ENCODE measurements at places on chromosomes 11 and 22.

DNA sequence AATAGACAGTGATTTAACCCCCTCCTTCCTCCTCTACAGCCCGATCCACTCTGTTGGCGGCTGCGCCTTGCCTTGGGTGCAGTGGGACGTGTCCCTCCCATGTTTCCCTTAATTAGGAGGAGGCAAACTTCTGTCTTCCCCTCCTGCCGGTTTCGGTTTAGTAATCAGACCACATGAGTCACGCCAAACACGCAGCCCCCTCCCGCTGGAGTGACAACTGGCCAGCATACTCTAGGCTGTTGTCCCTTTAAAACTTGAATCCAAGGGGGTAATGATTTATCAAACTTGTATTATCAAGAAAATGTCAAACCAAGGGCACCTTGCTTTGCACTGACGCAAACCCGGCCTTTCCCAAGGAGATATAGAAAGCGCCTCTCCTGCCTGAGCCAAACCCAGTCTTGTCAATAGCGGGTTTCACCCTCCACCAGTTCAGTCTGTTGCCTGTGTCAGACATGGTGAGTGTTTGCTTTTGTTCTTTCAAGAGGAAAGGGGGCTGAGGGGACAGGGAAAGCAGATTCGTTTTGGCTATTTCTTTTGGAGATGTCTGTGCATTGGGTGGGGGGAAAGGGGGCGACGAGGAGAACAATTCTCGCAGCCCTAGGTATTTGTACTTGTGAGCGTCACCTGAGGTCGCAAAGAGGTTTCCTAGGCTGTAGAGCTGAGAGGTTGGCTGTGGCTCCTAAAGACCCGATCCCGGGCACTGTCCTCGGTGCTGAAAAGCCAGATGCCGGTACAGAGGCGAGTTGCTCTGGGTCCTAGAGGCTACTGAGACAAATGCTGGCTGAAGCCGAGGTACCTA is at the start of gene SLC6A5:
Gene SLC6A5, plus strand, starts transcription at position 388 of the 799 bp plus-strand sequence. Its CDS starts 65 bp downstream, at position 453.
- no peak for DNase-seq

- DNase-seq: no peak
Measured at GRCh38 chr11:94758666-94759065, 9.5 kb upstream of the AMOTL1 start.

DNA sequence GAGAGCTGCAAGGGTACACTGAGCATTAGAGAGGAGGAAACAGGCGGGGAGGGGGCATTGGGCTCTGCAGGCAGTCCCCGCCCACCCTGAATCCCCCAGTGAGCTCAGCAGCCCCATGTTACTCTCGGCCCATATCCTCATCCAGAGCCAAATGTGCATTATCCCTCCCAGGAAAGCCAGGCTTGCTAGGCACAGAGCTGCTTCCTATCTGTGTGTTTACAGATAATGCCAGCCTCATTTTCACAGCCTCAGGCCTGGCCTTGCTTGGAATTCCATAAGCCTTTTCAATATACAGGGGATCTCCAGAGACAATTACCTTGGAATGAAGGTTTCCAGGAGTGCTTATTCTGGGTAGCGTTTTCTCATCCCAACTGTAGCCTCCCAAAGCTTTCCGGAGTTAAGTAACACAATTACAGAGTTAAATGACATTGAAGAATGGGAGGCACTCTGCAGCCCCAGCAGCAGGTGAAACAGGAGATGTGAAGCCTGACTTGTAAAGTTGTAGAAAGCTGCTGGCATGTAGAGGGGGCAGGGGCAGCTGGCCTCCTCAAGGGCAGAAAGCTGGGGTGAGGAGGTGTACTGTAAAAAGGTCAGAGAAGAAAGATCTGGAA is 91.5 kb upstream of the TBCEL start:
- no peak for DNase-seq

DNA sequence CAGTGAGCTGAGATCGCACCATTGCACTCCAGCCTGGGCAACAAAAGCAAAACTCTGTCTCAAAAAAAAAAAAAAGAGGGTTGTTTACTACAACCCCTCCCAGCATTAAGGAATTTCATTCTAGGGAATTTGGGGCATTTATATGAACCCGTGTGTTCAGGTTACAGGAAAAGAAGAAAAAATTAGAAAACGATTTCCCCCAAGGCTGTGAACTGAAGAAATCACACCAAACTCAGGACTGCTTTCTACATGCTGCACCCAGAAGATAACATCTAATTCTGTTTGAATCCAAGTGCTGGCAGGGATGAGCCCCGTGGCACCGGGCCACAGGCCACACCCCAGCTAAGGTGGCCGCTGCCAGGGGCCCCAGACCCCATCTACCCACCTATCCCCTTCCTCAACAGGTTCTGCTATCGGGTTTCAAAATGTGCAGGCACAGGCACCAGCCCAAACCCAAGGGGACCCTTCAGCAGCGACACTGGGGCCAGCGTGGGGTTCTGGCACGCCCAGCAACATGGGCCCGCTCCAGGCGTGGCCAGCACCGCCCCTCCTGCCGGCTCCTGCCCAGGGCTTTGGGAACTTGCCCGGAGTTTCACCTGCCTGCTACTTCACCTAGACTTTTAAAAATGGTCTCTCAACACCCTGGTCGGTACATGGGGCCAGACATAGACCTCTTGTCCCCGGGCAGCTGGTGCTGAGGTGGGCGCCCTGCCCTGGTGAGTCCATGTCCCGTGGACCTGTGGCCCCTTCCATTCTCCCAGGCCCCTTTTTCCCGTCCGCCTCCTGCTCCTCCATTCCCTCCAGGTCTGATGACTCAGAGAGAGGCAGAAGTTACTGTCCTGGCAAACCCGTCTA is 11.8 kb downstream of the CELSR1 start:
- no peak for DNase-seq

DNA sequence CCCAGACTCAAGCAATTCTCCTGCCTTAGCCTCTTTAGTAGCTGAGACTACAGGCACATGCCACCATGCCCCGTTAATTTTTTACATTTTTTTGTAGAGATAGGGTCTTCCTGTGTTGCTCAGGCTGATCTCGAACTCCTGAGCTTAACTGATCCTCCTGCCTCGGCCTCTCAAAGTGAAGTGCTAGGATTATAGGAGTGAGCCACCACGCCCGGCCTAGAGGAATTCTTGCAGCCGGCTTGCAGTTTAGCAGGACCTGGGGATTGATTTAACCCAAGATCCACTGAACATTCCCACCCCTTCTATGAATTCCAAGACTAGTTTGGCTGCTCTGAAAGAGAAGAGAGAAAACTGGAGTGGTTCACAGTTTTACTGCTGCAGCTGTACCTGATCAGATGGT is 63.3 kb upstream of the TNRC6B start:
- DNase-seq: no peak

DNA sequence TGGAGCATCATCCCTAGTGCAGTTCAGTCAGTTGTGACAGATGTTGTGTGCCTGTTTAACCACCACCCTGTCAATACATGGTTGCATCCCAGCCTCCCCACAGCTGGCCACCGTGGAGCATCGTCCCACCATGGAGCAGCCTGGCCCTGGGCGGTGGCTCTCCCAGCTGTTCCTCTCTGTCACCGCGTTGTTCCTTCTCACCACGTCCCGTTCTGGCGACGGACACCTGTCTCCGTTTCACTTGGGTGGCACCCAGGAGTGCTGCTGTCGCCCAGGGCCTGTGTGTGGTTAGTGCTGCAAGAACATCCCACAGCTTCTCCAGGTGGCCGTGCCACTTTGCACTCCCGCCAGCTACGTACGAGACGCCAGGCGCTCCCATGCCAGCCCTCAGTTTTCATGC is 26.5 kb downstream of the MUC6 start:
- no peak for DNase-seq

DNA sequence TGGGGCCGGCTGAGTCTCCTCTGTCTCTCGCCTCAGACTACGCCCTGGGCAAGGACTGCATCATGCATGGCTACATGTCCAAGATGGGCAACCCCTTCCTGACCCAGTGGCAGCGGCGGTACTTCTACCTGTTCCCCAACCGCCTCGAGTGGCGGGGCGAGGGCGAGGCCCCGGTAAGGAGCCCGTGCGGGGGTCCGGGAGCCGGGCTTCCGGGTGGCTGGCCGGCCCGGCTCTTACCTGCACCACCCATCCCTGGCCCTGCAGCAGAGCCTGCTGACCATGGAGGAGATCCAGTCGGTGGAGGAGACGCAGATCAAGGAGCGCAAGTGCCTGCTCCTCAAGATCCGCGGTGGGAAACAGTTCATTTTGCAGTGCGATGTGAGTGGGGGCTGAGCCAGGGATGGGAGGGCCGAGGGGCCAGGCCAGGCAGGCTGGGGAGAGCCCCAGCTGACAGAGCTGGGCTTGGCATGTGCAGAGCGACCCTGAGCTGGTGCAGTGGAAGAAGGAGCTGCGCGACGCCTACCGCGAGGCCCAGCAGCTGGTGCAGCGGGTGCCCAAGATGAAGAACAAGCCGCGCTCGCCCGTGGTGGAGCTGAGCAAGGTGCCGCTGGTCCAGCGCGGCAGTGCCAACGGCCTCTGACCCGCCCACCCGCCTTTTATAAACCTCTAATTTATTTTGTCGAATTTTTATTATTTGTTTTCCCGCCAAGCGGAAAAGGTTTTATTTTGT is 4.1 kb upstream of the ANKRD13D start:
- DNase-seq: peak; percentile 66

GRCh38 chr11:107494055-107494454 is 36.4 kb upstream of the CWF19L2 start:
- DNase-seq: no peak

GRCh38 chr11:109018639-109019038 is 353.8 kb downstream of the DDX10 start:
- no peak for DNase-seq

- DNase-seq: no peak
Measured at GRCh38 chr22:37588546-37589215, 8.8 kb upstream of the LGALS2 start.

DNA sequence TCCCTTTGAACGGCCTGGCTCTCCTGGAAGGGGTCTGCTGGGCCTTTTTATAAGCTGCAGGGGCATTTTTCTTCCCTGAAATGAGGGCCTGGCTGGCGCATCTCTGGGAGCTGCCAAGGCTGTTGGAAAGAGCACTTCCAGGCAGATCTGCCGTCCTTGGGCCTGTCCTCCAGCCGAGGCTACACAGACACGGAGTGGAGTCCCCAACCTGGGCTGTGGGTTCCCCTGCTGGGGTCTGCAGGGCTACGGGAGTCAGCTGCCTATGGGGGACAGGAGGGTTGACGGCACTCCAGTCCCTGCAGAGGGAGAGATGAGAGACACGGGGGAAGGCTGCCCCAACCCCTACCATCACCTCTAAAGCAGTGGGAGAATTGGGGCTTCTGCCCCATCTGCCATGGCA is 606.6 kb downstream of the TBC1D22A start:
- no peak for DNase-seq

- DNase-seq: no peak
Measured at GRCh38 chr11:40178470-40178869, 1281.0 kb downstream of the LRRC4C start.

GRCh38 chr22:40855071-40855978 is 1.1 kb downstream of the ST13 start:
- DNase-seq: no peak

DNA sequence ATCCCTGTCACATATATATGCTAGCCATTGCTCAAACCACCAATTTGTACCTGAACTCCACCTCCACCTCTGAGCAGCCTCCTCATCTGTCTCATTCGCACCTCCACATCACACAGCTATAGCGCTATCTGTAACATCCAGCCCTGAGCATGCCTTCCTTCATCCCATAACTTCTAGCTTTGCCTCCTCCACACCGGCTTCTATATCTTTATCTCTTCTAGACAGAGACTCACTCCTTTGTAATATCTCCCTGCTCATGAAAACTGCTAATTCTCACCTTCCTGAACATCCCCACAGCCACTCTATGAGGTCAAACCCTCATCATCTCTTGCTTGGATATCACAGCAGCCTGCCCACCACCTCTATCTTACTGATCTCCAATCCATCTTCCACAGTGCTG is 5.9 kb downstream of the SIAE start:
- DNase-seq: no peak

DNA sequence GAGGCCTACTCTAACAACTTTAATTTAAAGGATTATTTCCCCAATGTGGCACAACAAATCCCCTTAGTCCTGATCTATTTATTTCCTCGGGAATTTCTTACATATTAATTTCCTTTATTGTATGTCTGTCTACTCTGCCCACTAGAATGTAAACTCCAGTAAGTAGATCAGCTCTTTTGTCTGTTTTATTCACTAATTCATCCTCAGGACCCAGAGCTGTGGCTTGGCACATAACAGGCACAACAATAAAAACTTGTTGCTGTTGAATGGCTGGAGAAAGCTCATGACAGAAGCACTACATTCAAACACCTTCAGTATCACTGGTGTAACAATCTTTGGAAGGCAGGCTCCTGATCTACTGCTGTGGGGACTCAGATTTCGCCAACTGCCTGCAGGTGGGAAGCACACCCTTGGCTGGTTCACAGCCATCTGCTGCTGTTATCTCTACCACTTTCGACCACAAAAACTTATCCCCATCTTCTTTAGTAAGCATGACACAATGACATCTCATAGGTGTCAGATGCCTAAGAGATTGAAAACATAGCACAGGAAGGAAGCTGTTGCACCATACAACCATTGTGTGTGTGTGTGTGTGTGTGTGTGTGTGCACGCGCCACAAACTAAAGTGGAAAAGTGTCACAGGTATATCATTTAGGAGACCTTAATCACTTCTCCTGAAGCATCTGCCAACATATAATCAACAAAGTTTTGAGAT is 11.9 kb downstream of the HIRA start:
- no peak for DNase-seq

- DNase-seq: no peak
Measured at GRCh38 chr11:10310301-10310841, 5.5 kb downstream of the ADM start.

DNA sequence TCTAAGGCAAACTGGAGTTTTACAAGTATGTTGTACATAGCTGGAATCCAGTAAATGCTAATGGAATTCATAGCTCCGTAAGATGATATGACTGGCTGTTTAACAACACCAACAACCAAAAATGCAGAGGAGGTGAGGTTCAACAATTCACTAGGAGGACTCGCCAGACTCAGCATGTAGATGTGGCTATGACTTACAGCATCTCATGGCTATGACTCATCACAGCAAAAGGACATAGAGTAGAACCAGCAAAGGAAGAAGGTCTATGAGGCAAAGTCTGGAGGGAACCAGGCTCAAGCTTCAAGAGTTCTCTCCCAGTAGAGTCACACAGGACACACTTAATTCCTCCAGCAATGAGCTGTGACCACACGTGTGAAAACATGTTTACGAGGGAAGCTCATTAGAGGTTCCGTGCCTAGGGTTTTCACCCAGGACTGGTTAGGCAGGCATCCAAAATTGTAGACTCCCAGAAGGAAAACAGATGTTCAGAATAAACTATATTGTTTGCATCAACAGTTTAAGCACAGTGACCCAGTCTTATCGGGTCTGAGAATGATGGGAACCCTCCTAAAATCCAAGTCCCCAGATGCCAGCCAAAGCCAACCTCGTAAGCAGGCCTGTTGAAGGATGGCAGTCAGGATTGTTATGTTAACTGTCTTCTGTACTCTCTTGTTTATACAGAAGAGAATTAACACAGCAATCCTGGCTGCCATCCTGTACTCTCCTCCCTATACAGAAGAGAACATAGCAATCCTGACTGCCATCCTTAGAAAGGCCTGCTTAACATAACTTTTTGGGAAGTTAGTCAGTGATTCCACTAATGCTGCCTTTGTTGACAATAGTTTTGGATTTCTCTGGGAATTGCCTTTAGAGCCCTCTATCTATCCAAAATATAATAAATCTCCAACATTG is 116.6 kb downstream of the LARGE1 start:
- peak; percentile 71 for DNase-seq

Measured in sigmoid colon (tissue), 7 donors.